DMS79 treated with DMSO at 0.1 percent for 48 hours (cell line): ENCODE measurements at places on chromosomes 2 and 18.

DNA sequence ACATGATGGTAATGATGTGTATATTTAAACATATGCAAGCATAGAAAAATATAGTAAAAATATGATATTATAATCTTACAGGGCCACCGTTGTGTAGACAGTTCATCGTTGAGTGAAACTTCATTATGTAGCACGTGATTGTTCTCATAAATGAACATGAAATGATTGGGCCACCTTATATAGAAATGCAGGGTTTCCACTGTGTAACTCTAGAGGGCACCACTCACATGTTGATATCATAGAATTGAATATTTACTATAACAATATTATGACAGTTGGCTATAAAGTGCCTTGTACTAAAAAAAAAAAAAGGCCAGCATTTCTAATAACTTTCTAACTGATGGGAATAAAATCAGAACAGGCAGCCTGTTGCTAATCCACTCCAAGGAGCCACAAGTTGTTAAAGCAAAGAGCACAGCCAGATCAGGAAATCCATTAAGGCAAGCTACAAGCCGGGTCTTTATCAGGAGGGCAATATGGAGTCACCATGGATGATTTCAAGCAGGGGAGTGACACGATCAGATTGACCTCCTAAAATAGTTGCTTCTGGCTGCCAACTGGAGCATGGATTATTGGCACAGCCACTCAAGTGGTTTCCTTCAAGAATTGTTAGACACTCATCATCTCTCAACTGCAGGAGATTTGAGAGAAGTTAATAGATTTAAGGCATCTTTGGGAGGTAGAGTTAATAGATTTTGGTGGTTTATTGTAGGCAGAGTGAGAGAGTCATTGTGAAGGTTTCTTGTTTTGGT lies 16.7 kb downstream of the IL1F10 start:
- DNase-seq = no peak

DNA sequence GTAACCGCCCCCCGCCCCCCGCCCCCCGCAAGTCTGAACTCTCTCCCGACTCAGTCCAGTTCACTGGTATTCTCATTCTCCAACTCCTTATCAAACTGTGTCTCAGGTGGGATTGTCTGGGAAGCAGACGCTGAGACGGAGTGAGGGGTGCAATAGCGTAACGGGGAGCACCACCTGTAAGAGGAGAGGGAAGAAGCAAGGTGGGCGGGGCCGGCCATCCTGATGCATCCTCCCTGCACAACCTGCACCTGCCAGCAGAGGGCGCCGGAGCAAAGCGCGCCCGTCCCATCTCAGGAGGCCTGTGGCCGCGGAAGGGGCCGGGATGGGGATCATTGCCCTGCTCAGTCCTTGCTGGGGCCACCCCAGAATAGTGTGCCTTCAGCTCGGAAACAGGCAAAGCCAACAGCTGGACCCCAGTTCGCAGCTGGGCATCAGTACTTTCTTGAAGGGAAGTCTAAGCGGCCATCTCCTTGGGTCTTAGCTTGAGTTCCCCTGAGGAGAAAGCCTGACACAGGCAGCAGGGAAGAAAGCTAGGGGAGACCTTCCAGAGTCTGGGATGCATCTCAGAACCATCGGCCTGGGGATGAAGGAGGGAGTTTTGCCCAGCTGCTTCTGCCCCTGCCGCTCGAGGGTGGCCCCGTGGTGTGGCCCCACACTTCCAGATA lies 208.0 kb downstream of the TFCP2L1 start:
- DNase-seq = no peak

DNA sequence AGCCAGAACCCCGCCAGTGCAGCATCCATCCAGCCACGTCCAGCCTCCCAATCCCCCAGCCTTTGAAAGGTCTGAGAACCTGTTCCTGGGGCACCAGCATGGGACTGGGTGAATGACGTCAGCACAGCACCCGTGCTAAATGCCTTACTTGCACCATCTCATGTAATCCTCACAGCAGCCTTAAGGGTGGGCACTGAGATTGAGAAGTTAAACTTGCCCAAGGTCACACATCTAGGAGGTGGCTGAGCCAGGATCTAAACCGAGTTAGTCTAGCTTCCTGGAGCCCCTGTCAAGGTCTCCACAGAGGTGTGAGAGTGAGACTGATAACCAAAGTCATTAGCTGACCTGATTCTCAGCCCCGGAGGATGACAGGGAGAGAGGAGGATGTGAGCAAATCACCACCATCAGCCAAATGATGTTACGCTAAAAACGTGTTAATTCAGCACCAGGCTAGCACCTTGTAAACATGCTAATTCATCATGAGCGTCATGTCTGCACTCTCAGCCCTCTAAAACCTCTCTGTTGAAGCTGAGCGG lies 4.6 kb downstream of the CD8A start:
- no peak for DNase-seq

GRCh38 chr18:75926811-75927210 lies 499.3 kb upstream of the SMIM21 start:
- no peak for DNase-seq

GRCh38 chr2:17878281-17879136 lies at the start of gene KCNS3:
KCNS3 (plus strand) TSS chr2:17878667; CDS start chr2:17931009, 52,342 bp downstream.
- DNase-seq = no peak

- no peak for DNase-seq
Measured at GRCh38 chr2:28546242-28546641, 50.4 kb downstream of the PLB1 start.

DNA sequence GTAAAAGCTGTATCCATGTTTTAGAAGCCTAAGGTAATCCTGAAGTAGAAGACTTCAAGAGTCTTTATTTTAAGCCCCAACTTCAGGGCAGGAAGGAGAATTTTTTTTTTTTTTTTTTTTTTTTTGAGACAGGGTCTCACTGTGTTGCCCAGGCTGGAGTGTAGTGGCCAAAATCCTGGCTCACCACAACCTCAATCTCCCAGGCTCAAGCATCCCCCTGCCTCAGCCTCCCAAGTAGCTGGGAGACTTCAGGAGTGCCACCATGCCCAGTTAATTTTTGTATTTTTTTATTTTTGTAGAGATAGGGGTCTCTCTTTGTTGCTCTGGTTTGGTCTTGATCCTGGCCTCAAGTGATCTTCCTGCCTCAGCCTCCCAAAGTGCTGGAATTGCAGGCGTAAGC lies 3.3 kb upstream of the RNF152 start:
- no peak for DNase-seq

- no peak for DNase-seq
Measured at GRCh38 chr2:18200771-18201170, 322.3 kb downstream of the KCNS3 start.

DNA sequence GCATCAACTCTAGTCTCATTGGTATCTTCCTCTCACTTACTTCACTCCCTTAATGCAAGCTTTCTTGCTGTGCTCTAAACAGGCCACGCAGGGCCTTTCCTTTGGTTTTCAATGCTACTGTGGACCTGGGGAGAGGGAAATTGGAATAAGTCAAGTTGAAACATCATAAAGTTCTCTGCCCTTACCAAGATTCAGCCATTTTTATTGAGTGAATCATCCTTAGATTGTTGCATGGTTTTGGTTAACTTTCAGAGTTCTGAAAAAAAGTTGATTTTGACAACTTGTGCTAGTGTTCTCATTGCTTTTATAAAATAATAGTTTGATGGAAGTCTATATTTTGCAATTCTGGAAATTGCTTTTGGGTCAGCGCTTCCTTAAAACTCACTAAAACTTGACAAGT lies 852.8 kb upstream of the ACVR2A start:
- no peak for DNase-seq

DNA sequence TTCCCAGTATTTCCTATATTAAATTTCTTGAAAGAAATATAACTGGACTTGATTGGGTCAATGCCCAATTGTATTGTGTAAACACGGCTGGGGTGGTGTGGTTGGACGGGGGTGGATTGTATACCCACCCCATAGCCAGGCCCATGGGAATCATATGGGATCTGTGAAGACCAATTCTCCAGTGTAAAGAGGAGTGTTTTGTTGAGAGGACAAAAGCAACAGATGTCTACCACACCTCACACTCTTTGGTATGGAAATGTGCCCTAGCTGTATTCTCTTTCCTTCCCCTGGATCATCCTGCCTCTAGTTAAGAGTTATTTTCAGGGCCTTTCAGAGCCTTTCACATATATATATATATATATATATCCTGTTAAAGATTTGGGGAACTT lies 57.5 kb upstream of the TGIF1 start:
- DNase-seq = no peak

DNA sequence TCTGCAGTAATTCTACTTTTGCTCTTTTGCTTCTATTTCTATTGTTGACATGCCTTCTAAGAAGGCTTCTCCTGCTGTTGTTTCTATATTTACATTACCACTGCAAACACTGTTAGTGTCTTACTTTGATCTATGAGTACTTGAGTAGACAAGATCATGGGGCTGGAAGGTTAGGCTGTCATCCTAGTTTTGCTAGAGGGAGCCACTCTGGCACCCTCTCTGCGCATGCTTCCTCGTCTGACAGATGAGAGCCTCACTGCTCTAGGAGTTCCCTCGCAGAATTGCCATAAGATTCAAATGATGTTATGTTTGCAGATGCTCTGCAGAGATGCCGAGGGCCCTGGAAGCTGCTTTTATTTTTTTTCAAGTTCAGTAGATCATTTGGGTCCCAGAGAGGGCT lies 185.6 kb downstream of the RNF144A start:
- DNase-seq = no peak

DNA sequence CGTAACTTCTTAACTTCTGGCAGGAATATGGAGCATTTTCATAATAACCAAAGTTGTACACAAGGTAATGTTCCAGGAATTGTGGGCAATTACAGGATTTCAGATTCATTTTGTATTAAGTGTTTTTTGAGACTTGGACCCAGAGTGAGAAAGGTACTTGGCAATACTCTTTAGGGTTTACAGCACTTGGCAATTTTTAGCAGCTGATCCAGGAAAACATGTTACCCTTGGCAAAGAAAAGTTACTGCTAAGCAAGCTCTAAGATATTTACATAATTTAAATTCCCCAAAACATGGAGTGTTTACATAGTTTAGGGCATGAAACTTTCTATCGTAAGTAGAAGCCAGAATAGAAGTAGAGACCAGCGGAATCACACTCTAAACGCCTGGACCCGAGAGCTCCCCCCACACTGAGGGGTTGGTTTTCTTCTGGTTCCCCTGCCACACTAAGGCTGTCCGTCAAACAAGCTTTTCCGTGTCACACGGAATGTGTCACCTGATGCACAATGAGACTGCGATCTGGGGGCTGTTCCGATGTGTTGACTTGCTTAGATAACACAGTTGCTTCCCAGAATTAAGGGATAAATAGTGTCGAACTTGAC lies 177.1 kb downstream of the PTGR3 start:
- no peak for DNase-seq

DNA sequence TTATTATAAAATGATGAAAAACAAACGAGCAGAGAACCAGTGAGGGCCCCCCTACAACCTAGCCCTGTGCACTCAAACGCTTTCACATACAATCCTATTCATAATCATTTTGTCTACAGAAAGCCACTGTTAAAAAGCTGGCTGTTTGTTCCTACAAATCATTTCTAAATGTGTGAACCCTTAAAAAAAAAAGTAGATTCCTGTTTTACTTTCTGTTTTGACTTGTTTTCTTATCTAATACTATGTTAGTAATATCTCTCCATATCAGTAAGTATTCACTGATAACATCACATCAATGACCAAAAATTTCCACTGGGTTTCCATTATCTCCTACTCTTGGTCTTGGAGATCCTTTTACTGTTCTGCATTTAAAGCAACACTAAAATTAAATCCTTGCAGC lies 128.8 kb upstream of the TTC39C start:
- no peak for DNase-seq

GRCh38 chr2:11286749-11287148 lies 57.7 kb downstream of the ROCK2 start:
- DNase-seq = no peak

GRCh38 chr18:49030692-49031443 lies 80.1 kb upstream of the SMAD7 start:
- no peak for DNase-seq

DNA sequence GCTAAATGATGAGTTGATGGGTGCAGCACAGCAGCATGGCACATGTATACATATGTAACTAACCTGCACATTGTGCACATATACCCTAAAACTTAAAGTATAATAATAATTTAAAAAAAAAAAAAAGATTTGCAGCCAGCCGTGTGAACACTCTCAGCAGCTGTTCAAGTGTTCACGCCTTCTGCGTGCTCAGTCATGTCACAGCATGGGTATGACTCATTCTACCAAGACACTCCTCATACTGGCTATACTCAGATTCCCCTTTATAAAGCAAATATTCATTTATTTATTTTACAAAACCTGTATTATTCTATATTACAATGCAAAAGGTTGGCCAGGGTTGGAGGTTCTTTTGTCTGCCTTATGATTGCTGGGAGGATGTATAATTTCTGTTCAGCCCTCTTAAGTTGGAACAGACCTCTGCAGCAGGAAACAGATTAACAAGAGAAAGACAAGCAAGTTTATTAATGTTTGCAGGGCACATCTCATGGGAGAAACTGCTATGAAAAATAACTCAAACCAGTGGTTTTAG lies 1230.6 kb upstream of the CHAC2 start:
- no peak for DNase-seq

DNA sequence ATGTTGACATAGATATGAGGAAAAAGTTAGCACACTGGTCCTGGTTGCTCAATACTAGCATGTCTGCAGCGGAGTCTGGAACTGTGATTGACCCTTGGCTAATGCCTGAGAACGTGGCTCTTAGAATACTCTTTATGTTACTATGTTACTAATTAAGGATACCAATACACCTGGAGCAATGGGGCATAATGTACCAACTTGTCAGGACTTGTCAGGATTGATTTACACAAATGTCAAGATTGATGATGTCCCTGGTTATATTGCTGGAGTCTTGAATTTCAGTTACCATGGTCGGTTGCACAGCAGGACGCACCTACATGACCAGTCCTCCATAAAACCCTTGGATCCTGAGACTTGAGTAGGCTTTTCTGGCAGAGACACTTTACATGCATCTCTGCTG lies 810.9 kb downstream of the CPS1 start:
- DNase-seq = no peak

DNA sequence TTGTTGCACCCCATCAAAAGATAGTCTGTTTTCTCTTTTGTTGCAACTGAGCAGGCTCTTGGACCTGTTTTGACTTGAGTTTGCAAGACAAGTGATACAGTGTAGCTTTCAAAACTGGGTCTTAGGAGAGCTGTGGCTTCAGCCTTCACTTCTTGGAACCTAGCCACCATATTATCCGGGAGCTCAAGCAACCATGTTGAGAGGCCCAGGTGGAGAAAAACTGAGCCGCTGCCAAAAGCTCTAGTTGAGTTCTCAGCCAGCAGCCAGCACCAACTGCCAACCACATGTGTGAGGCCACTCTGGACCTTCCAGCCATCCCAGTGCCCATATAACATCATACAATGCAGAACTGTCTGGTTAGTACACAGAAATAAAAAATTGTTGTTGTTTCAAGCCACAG lies 5.4 kb downstream of the CACNB4 start:
- peak; percentile 98 for DNase-seq

- DNase-seq = no peak
Measured at GRCh38 chr2:171176516-171176915, 15.8 kb upstream of the TLK1 start.

- DNase-seq = no peak
Measured at GRCh38 chr2:231152800-231153557, 28.1 kb upstream of the HTR2B start.

GRCh38 chr2:29039718-29040480 lies 34.4 kb downstream of the PCARE start:
- DNase-seq = no peak
